ENCODE measurements at places on chromosomes 6 and 20.

GRCh38 chr6:168542301-168542700 is 101.3 kb downstream of the SMOC2 start:
- no peak for DNase-seq

DNA sequence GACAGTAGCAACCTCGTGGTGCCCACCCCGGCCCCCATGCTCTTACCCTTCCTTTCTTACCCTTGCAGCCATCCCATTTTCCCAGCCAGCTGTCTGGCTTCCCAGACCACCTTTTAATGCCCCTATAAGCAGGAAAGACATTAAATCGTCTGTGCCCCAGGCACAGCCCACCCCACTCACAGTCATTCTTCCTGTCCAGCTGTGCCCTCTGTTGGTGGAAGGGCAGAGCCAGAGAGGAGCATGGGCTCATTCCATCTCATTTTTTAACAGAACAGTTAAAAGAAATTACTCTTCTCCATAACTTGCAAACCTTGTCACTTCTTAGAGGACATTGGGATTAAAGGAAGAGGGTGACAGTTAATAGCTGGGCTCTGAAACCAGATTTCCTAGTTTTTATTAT is 240.5 kb downstream of the NRN1 start:
- no peak for DNase-seq

DNA sequence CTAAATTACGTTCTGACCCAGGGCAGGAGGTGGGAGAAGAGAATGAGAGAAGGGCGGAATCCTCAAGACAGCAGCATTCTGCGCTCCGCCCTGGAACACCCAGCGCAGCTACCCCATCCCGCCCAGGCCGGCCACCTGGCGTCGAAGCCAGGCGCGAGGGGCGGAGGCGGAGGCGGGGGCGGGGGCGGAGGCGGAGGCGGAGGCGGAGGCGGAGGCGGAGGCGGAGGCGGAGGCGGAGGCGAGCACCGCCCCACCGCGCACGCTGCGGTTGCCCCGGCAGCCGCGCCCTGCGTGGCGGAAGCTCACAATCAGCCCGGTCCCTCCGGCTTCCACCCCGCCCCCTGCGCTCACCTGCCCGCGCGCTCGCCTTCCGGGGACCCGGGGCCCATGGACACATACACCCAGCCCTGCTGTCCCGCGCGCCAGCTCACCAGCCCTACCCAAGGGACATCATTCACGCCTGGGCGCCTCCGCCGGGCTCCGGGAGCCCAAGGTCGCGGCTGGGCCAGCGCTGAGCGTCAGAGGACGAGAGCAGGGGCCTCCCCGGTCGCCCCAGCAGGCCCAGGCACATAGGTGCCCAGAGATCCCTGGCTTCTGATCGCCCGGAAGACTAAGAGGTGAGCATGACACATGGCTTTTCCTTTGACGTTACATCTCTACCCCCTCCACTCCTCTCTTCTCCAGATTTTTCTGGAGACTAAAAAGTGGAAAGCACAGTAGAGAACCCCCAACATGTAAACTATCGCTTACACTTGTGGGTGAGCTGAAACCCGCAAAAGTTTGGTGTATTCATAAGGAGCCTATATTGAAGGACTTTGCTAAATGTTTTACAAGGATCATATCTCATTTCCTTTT is at the start of gene ANKEF1:
Gene ANKEF1 (plus strand): TSS at position 271 of the 855 bp plus-strand sequence. CDS start 3,315 bp downstream, outside the sequence.
- peak; percentile 85 for DNase-seq

GRCh38 chr6:153424719-153425400 is 293.8 kb upstream of the RGS17 start:
- no peak for DNase-seq

- no peak for DNase-seq
These were observed 6.1 kb upstream of the ULBP2 start for GRCh38 chr6:149935668-149936067.

GRCh38 chr20:58953050-58953449 is 28.0 kb upstream of the NELFCD start:
- DNase-seq = no peak

- peak; percentile 55 for DNase-seq
These were observed 36.8 kb downstream of the TSPYL4 start for GRCh38 chr6:116217069-116217468.

DNA sequence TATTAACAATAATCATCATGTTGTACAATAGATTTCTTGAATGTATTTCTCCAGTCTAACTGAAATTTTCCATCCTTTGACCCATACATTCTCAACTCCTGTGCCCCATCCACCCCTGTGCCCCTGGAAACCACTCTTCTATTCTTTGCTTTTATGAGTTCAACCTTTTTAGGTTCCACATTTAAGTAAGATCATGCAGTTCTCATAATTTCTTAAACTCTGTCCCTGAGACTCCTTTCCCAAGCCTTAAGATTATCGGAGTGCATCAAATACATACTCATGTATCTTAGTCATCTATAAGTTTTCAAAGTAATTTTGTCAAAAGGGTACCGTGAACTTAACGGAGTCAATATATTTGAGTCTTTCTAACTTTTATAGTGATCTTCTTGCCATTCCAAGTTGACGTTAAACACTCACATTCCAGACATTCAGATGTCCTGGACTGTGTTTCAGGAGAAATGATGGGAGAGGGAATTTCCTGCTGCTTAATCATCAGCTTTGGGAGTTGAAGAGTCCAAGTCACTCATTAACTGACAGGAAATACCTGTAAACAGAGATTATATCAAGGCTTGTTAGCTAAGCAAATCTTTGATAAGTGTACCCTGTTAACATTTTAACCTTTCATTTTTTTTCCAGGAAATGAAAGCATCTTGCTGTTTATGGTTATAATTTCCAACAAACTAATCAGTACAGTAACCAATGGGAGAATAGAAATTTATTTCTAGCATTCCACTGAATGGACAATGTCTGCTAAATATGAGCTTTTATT is 73.3 kb downstream of the ADGRG6 start:
- no peak for DNase-seq

GRCh38 chr6:13331516-13332348 is 3.4 kb upstream of the TBC1D7 start:
- DNase-seq = peak; percentile 54

GRCh38 chr6:53090576-53090975 is 25.4 kb downstream of the FBXO9 start:
- DNase-seq = no peak
